RKO (cell line): ENCODE measurements at places on chromosomes 16 and 17.

DNA sequence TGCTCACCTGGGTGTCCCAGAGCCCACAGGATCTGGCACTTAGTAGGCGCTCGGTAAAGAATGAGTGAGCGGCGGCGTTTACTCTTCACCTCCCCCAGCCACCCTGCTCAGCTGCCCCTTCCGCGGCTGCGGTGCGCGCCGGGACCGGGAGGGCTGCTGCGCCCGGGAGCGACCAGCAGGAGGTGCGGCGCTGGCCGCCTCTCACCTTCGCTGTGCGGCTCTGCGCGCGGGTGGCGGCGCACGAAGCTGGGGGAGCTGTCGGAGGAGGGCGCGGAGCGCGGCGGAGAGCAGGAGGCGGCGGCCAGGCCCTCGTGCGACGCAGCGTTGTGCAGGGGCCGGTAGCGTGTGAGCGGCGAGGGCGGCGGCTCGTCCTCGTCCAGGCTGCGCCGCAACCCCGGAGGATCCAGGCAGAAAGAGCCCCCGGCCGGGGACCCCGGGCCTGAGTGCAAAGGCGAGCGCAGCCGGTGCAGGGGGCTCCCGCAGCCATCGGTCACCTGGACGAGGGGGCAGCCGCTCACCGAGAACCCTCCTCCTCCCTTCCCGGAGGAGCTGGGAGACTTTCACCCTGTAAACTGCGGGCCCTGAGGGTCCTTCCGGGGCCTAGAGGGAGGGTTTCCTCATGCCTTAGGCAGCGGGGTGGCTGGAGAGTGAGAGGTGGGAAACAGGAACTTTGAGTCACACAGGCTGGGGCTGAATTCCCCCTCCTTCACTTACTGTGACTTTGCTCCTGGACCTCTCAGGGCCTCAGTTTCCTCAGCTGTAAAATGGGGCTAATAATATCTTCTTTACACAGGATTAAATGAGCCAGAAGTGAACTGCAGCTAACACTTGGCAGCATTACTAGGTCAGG lies 12.5 kb downstream of the SAMD14 start:
- no peak for DNase-seq

GRCh38 chr17:1109606-1110540 lies 69.9 kb downstream of the ABR start:
- peak; percentile 49 for DNase-seq

GRCh38 chr17:80796430-80796861 lies 195.2 kb upstream of the CHMP6 start:
- no peak for DNase-seq

DNA sequence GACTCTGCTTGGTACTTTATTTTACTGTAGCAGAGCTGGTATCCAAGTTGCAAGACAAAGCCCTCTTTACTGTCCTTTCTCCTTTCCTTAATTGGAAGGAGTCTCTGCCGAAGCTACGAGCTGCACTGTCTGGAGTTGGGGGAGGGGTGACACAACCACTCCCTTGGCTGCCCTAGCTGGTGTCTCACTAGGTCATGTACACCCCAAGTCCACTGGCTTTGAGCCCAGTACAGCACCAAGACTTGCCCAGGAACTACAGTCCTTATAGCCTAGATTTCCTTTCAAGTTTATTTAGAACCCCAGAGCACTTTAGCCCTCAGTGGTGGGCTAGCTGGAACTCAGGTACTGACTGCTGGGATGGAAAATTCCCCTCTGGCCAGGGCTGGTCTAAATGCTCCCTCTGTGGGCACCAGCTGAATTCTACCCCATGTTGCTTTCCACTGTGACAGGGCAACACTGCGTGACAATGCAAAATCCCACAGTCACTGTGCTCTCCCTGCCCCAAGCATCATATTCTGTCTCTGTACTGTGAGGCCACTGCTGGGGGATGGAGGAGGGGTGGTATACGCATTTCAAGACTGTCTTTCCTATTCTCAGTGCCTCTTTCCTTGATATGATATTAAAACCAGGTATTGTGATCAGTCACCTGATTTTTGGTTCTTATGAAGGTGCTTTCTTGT lies 18.4 kb downstream of the EFCAB5 start:
- no peak for DNase-seq

GRCh38 chr16:64629622-64630021 lies 492.2 kb downstream of the CDH11 start:
- DNase-seq: peak; percentile 43

DNA sequence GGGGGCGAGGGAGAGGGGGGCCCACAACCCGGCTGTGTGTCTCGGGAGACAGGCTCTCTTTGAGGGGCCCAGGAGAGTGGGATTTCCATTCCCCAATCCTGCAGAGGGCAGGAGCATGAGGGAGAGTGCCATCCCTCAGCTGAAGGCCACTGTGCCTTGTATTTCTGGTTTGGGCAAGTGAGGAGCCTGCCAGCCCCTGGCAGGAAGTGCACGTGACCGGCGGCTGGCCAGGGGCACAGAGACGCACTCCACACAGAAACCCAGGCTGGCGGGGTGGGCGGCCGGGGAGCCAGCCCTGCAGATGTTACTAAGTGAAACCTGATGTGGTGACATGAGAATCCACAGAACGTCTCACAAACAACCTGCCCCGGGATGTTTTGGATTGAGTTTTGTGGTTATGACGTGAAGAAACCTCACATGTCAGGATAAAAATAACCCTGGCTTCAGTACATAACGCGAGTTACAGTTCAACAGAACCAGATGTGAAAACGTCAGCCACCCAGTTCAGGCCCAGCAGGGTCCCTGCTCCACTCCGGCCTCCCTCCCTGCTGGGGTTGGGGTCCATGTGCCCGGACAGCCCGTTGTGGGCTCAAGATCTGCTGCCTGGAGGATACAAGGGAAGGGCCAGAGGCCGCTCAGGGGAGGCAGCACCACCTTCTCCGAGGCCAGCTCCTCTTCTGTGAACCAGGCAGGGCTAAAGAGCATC lies 51.7 kb upstream of the MTSS2 start:
- no peak for DNase-seq

DNA sequence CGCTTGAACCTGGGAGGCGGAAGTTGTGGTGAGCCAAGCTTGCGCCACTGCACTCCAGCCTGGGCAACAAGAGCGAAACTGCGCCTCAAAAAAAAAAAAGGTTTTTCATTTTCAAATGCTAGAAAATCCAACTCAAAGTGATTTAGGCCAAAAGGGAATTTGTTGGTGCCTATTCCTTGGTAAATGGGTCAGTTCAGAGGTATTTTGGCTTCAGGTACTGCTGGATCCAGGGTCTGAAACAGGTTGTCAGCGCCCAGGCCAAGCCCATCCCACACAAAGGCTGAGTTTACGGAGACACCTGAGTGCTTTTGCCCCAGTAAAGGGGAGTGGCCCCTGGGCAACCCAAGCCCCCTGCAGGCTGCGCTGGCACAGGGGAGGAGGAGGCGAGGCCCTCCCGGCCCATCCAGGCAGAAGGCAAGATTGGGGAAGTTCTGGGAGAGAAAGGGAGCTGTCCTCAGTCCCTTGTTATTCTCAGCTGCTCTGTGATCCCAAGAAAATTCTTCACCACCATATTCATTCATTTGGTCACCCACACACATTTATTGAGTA lies 8.5 kb upstream of the JPH3 start:
- no peak for DNase-seq
